NCI-H1105 treated with DMSO at 0.1 percent for 48 hours (cell line): ENCODE measurements at places on chromosomes 6 and 20.

GRCh38 chr6:100022847-100023246 is 28.8 kb upstream of the MCHR2 start:
- no peak for DNase-seq

DNA sequence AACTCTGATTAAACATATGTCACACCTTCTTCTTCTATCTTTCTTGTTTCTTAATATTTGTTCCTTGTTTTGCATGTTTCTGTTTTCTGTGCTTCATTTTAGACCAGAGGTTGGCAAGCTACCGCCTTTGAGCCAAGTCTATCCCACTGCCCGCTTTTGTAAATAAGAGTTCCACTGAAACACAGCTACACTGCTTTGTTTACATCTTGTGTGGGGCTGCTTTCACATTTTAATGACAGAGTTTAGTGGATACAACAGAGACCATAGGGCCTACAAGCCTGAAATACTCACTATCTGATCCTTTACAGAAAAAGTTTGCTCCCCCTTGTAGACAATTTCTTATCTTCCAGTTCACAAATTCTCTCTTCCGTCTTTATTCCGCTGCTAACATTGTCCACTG is 109.4 kb upstream of the SPACA1 start:
- DNase-seq, result no peak

GRCh38 chr20:325889-326644 is 715 bp downstream of the SOX12 start:
- DNase-seq, result peak; percentile 50

- DNase-seq, result no peak
These were observed 147.1 kb upstream of the MARCKS start for GRCh38 chr6:113709936-113710509.

DNA sequence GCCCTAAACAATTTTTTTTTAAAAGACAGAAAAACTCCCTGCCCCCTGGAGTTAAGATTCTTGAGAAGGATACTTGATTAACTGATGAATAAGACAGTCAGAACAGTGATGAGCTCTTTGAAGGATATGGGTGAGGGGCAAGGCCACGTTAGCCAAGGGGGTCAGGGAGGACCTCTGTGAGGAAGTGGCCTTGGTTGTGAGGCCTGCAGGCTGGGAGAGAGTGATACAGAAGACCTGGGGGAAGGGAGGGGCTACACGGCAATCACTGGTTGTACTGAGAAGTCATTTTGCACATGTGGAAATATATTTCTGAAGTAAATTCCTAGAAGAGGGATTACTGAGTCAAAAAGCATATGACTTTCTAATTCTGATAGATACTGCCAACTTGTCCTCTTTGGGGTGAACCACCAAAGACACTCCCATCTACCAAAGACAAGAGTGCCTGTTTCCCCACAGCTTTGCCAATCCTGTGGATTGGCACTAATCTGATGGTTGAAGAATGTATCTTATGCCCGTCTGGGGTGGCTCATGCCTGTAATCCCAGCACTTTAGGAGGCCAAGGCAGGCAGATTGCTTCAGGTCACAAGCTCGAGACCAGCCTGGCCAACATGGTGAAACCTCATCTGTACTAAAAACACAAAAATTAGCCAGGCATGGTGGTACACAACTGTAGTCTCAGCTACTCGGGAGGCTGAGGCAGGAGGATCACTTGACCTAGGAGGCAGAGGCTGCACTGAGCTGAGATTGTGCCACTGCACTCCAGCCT is 22.3 kb upstream of the BCAS4 start:
- no peak for DNase-seq

DNA sequence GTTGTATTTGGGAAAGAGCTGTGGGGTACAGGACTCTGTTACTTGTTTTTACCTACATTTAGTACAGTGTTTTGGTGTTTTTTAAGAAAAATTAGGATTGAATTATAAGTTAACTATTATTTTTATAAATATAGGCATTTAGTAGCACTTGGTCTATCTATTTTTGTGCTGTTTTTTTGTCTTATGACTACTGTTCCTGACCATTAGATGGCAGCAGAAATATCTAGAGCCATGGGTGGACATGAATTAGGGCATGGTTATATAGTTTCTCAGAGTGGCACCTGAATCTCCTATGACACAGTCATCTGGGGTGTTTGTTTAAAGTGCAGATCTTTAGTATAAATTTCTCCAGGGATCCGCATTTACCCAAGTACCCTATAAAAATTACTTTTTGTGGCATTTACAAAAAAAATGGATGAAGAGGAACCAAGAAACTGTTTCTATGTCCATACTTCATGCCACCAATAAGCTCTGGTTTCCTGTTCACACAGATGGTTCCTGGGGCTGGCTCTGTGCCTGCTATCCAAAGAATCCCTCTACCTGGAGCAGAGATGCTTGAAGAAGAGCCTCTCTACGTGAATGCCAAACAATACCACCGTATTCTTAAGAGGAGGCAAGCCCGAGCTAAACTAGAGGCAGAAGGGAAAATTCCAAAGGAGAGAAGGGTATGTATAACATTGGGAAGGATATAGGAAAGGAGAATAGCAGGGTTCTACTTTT is 19.8 kb downstream of the NFYA start:
- DNase-seq, result peak; percentile 26

DNA sequence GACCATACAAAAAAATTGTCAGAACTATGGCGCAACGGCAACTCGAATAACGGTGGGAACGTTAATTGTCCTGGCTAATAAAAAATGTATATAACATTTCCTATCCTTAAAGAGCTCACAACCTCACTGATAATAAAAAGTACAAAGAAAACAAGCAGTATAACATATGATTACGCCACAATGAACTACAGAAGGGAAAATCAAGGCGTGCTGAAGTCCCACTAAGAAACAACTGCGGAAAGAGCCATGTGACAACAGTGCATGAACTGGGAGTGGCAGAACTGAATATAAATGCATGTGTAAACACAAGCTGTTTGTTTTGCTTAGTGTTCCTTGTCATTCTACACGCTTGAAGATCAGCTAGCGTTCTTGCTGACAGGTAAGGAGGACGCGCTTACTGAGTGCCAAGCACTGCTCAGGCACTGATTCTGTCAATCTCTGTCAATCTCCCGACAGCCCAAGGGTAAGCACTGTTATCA is 466 bp upstream of the PSMB1 start:
- peak; percentile 56 for DNase-seq

- no peak for DNase-seq
These were observed 2.0 kb upstream of the SDC4 start for GRCh38 chr20:45350217-45350616.

DNA sequence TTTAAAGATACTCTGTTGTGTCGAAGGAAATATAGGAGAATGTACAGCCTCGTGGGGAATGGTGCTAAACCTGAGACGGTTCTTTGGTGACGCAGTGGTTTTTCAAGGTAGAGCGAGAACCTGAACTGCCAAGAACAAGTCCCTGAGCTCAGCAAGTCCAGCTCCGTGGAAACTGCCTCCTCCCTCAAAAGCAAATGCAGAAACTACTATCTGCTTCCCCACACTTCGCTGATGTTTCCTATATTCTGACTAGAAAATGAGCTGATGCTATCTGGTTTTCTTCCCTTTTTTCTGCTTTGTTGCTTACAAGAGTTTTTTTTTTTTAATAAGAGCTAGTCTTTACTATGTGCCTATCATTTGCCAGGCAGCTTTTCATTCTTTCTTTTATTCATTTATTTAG is 85.3 kb upstream of the LY86 start:
- DNase-seq, result no peak

- DNase-seq, result no peak
These were observed 91.9 kb downstream of the TCP11 start for GRCh38 chr6:35049156-35049735.

- no peak for DNase-seq
These were observed 1.2 kb downstream of the NAA20 start for GRCh38 chr20:20018366-20018765.

GRCh38 chr6:150676344-150676743 is 76.7 kb downstream of the PLEKHG1 start:
- DNase-seq, result no peak

DNA sequence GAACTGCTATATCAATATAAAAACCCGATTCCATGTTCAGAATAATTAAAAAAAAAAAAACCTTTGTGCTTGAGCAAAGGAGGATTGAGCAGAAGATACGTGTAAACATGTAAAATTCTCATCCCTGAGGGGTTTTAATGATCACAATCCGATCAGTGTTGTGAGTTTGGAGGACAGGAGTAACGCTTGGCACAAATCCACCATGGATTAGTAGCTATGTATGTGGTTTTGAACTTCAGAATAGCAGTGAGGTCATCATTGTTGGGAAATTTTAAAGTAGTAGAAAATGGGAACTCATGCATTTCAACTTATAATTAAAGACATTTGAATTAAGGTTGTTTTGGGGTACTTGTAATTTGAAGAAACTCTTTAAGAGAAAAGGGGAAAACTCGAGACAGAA is 203.2 kb downstream of the RPS12 start:
- DNase-seq, result no peak

DNA sequence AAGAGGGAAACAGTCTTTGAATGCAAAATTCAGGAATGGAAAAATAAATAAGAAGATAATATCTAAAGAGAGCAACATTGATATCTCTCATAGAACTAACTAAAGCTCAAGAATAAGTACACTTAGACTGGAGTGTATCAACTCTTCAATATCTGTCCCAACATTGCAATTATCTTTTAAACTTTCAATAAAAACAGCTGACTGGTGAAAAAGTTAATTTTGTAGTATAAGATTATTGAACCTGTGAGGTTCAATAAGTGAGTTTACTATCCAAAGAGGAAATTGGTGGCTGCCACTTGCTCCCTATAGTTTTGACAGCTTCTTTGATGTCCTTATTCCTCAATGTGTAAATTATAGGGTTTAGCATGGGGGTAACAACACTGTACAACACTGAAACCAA is 13.7 kb downstream of the OR5V1 start:
- no peak for DNase-seq

DNA sequence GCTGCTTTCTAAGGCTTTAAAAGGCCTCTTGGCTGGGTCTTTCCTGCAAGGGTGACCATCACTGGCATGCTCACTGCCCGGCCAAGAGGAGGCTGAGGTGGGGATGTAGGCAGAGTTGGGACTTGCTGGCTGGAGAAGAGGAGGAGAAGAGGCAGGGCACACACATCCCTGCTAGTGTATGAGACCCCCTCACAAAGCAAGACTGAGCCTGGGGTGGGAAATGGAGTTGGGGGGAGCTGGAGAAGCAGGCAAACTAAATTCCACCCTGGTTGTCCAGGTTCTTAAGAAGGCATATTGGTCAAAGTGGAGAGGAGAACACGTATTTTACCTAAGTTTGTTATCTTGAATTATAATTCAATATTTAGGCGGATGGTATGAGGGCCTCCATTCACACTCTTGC is 1.7 kb upstream of the KIZ start:
- DNase-seq, result no peak

DNA sequence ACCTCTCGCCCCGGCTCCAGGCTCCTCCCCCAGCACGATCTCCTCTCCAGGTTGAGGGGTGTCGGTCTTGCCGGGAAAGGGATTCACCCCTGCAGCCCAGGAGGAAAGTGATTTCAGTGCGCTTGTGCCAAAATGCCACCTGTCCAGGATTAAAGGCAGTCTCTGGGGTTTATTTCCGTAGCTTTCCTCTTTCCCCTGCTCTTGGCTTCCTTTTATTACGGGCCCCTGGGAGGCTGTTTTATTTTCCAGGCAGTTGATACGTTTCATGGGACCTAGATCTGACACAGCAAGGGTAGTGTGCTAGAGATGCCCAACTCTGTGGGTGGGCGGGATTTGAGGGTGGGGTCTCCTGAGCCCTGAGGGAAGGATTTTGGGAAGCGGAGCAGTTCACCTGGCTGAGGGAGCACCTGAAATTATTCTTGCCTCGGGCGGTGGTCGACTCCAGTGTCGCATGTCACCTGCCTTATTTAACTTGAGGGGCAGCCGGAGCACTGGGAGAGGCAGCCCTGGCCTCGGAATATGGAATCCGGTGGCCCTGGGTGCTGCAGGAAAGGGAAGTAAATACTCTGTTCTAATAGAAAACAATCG is 9.5 kb upstream of the NKX2-2 start:
- DNase-seq, result peak; percentile 67

DNA sequence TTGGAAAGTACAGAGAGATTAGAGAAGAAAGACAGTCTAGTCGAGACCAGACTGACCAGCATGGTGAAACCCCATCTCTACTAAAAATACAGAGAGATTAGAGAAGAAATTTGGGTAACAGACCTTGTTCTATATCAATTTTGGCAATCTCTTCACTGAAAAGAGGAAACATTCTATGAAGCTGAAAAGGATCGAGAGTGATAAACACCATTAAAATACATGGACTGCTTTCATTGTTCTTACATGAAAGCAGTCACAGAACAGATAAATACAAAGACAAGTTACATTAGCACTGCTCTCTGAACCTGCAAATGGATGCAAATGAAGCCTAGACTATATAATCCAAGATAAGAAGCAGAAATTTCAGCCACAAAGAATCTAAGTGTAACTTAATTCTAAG is 8.4 kb upstream of the OPRM1 start:
- no peak for DNase-seq

DNA sequence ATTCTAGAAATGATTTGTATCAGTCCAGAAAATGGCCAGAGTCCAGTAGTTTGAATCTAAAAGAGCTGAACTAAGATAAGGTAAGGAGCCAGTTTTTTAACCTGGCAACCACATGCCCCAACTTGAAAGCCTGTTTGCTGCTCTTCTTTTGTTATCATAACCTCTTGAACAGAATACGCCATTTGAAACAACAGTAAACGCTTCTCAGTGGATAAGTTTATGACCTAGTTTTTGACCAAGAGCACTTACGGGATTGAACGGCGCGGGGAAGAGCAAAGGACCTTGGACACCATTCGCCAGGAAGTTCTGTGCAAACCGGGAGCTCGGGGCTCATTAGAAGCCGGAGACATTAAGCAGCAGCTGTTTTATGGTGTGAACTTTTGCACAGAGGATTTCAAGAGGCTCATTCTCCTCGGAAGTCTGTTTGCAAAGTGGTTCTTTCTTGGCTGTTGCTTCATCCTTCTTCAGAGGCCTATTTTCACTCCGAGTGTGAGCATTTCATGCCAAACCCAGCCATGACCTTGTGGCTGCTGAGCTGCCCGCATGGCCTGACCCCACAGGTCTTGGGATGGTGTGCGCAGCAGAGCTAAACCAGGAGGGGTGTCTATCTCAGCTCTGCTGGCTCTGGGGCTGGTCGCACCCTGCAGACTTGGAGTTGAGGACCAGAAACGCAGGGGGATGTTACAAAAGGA is 215.1 kb downstream of the SOX4 start:
- peak; percentile 94 for DNase-seq

- DNase-seq, result no peak
These were observed 102.2 kb downstream of the SLC24A3 start for GRCh38 chr20:19314621-19315020.

GRCh38 chr6:151537556-151537955 is 43.7 kb downstream of the CCDC170 start:
- no peak for DNase-seq

DNA sequence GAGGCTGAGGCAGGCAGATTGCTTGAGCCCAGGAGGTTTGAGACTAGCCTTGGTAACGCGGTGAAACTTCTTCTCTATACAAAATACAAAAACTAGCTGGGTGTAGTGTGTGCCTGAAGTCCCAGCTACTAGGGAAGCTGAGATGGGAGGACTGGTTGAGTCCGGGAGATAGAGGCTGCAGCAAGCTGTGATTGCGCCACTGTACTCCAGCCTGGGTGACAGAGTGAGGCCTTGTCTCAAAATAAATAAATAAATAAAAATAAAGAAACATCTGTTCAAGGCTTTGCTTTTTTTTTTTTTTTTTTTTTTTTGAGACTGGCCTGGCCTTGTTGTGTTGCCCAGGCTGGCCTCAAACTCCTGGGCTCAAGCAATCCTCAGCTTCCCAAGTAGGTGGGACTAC is 23.7 kb upstream of the SLC23A2 start:
- no peak for DNase-seq

- no peak for DNase-seq
These were observed 13.1 kb downstream of the TNXB start for GRCh38 chr6:32096087-32096393.

- DNase-seq, result peak; percentile 59
These were observed at the start of gene FERMT1 for GRCh38 chr20:6122873-6123648. Gene FERMT1 (minus strand): TSS chr20:6123030. CDS start chr20:6119554, 3,476 bp downstream.
